Fibroblast of skin of back (primary cell): ENCODE measurements at places on chromosomes 3 and 15.

- no peak for DNase-seq
Measured at GRCh38 chr15:94856267-94856854, 625.0 kb downstream of the MCTP2 start.

GRCh38 chr3:51550080-51550819 is 11.7 kb downstream of the RAD54L2 start:
- no peak for DNase-seq

DNA sequence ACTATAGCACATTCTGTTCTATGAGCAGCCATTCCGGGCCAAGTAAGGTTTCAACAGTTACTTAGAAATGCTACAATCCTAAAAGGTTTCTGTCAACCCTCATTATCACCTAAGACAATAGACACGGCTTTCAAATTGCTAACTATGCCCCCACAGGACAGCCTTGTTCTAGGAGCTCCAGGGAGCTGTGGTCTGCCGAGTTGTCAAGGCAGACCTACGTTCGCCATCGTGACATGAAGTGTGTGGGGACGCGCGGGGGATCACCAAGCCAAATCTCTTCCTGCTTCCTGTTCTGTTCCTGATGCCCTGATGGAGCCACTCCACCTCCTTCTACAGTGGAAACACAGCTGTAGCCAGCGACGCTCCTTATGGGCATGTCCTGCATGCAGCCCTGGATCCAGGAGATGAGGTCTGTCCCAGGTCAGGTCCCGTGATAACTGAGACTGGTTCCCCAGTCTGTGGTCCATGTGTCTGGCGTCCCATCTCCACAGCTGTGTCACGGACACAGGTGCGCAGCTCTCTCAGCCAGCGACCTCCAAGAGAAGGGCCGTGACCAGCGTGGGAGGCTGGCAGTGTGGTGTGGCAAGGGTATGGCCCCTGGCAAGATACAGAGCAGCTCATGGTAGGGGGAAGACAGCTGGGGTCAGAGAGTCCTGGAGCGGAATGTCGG is 82.8 kb downstream of the PCSK6 start:
- no peak for DNase-seq

- no peak for DNase-seq
Measured at GRCh38 chr3:121295452-121295851, 250.3 kb downstream of the POLQ start.

DNA sequence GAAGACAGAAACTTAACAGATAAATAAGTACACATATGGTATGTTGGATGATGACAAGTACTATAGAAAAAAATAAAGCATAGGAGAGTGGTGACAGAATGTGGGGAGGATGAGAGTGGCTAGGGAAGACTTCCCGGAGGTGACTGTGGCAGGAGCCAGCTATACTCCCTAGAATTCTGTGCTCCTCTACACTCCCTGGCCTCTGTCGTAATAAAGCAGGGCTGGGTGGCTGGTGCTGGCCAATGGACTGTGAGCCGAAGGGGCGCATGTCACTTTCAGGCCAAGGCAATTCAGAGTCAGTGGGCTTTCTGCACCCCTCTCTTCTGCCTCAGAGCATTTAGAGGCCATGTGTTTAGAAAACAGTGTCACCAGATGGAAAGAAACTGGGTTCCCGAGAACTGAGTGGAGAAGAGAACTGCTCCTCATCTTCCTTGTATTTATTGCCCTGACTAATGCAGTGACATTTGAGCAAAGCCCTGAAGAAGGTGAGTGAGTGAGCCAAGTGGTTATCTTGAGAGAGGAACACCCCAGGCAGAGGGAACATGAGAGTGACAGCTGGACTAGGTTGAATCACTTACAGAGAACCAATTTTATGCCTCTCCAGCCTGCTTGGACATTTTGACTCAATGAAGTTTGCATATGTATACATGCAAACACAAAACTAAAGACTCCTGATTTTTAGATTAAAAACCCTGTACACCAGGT is 5.2 kb upstream of the VPS8 start:
- DNase-seq: no peak

DNA sequence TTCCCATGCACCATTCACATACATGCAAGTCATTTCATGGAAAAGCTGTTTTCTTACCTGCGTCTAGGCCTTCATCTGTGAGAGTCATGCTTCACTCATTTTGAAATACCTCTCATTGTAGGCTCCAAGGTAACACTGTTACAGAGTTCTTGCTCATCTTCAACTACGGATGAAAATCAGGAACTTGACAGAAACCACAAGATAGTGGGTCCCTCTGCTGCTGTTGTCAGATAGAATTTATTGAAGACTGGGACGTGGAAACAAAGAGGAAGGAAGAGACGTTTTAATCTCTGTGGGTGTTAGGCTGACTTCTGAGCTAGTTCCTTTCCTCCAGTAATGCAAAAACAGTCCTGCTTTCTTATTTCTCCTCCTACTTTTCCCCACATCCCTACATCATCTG is at the start of gene P2RY14:
TSS of gene P2RY14 (minus strand) at position 313 of the 400 bp plus-strand sequence. CDS start 64,226 bp downstream, outside the sequence.
- DNase-seq: no peak

DNA sequence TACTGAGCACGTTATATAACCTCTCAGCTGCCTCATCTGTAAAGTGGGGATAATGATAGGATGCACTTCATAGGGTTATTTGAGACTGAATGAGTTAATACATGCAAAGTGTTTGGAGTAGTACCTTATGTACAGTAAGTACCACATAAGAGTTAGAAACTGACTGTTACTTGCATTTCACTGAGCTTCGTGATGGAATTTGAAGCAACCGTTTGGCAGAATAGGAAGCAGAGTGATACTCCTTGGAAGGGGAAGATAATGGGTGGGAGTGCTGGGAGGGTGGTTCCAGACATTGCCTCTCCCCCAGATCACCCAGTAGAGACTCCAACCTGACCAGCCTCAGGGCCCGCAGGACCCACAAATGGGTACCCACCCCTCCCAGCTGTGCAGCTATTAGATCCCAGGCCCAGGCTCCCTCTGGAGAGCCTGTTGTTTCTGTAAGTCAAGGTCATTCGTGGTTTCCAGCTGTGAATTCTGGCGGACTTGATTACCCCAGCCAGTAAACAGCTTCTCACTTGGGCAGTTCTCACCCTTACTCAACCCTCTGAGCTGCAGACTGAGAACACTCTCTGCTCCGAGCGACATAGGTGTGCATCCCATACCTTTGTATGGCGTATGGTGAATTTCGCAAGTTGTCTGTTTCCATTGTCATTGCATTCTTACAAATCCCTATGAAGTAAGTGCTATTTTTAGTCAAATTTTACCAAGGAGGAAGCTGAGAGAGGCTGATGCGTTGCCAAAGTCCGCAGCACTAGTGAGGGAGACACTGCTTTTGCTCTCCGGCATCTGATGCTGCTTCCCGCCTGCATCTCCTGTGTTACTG is 11.1 kb downstream of the ALPK3 start:
- no peak for DNase-seq

DNA sequence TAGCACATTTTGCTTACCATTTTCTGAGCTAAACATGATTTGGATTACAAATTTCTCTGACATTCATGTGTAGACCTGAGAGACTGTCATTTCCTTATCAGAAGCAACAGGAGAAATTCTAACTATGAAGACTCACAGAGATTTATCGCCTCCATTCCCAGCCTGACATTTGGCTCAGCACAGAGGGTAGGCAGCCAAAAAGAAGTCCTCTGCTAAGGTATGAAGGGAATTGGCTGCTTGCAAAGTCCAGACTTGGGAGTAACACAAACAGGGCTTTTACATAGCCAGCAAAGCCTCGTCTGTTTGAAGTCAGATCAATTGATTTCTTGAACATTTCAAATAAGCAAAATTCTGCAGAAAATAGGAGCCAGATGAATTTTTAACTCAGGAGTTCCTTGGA is 57.0 kb upstream of the CMSS1 start:
- DNase-seq: peak; percentile 27

DNA sequence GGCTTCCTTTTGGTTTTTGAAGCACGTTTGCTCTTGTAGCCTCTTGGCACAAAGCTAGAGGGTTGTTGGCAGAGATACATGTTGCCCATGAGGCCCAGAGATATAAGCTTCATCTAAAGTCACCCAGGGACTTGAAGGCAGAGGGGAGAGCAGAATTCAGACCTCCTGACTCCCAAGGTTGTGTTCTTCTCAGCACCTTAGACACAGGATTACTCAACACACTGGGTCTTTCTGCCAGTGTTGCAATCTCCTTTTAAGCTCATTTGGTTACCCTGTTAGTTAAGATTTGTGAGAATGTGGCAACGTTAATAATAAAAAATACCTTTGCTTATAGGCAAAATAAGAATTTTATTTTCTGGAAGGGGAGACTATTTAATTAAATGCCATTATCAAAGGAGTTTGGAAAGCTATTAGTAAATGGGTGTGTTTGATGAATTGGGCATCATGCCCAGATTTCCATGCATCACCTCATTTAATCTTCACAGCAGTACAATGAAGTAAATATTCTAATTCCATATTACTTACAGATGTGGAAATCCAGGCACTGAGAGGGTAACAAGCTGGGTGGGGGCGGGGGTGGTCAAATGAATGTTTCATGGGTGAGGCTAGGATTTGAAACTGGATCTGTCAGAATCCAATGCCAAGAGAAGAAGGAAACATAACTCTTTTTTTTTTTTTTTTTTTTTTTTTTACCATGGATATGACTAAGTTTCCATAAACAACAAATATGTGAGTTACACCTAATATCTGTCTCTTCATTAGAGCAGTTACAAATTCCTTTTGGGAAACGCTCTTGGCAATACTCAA is 183.3 kb downstream of the NR1D2 start:
- DNase-seq: peak; percentile 52

GRCh38 chr15:88710027-88710715 is 71.4 kb downstream of the ISG20 start:
- DNase-seq: no peak

DNA sequence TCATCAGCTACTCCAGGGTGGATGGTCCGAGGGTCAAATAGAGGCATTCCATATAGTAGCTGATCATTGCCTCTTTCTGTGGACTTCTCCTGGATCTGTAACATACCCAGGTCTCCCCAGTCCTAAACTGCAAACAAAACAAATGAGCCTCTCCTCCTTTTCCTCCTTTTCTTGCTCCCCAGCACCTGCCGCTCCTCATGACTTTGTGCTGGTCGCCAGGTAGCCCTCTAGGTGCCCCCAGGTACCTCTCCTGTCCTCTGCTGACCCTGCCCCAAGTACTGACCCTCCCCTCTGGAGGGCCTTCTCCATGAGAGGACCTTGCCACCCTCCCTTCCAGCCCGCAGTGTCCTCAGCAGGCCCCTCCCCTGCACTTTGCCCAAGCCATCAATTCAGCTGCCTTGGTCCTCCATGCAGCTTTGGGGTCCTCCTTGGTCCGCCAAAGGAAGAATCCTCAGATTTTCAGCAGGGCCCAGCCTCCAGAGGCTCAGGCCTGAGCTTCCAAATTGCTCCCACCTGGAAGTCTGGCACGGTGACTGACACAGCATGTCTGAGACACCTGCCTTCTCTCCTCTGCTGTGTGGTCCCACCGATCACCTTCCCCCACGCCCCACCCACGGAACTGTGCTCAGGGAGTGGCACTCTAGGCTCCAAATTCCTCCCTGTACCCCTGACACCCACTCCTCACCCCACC is 111.0 kb downstream of the LRRK1 start:
- DNase-seq: no peak

DNA sequence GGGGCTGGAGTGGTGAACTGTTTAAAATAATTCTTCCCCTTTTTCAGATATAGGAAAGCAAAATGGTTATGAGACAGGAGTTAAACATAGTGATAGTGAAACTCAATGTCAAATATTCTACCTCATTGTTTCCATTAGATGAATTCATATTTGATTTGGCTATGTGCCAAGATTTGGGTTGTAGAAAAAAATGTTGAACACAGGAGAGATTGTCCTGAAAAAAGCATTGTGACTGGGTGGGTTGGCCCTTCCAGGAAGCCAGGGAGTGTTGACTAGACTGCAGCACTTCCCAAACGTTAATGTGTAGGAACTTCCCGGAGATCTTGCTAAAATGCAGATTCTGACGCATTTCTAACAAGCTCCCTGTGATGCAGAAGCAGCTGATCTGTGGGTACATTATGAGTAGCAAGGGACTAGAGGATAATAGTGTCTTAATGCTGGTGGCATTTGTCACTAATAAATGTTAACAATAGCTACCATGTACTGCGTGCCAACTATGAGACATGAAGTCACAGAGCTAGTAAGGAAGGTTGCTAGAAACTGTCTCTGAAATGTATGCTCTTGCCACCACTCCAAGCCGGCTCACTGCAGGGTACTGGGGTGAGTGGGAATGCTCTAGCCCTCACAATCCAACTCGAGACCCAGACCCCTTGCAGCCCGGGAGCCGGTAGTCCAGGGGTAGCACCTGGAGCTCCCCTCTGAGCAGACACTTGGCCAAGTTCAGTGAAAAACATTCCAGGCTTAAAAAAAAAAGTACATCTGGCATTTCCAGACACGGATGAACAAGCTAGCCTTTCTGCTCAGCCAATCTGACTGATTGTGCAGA is 120.6 kb downstream of the CD47 start:
- DNase-seq: peak; percentile 72

- no peak for DNase-seq
Measured at GRCh38 chr3:168476360-168476980, 380.7 kb upstream of the GOLIM4 start.

GRCh38 chr15:76393614-76394013 is 57.0 kb downstream of the ISL2 start:
- peak; percentile 12 for DNase-seq

- no peak for DNase-seq
Measured at GRCh38 chr15:28921919-28922706, 36.3 kb downstream of the APBA2 start.
